ENCODE measurements at places on chromosomes 6 and 20.

GRCh38 chr20:15185322-15185721, 847.9 kb upstream of the FLRT3 start:
- DNase-seq, result no peak

DNA sequence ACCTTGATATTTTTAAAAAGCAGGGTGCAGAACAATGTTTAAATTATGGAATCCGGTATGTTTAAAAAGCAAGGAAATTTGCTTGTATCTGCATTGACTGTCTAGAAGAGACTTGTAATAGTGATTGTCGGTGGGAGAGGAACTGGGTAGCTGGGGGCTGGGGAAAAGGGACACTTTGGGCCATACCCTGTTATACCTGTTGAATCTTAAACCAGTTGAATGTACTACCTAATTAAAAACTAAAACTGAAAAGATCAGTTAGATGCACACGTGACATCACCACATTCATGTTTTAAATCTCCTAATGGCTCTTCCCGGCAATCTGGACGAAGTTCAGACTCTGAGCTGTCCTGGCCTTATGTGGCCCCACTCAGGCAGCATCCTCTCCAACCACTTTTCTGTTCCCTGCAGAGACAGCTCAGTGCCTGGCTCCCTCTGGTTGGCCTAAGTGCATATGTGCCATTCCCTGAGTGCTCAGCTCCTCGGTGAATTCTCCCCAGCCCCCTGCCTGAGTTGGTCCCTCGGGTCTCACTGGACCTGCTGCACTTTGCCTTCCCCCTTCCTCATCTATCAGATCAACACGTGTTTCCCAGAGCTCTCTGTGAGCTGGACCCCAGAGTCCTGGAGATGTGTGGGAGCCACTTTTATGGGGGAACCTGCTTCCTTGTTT, 36.3 kb downstream of the SLC52A3 start:
- no peak for DNase-seq

DNA sequence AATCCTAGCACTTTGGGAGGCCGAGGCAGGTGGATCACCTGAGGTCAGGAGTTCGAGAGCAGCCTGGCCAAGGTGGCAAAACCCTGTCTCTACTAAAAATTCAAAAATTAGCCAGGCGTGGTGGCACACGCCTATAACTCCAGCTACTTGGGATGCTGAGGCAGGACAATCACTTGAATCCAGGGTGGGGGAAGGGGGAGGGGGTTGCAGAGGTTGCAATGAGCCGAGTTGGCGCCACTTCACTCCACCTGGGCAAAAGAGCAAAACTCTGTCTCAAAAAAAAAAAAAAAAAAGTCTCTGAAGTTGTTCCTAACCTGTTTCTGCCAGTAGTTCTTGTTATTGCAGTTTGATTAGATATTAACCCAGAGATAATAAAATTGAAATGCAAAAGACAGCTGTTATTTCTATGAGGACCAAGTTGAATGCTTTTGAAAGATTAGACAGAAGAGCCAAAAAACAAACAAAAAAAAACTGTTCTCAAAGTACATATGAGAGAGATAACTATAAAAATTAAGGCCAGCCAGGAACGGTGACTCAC, 22.6 kb downstream of the PIGU start:
- DNase-seq, result no peak

- DNase-seq, result no peak
These were observed 47.7 kb downstream of the CTNNBL1 start for GRCh38 chr20:37741570-37741969.

DNA sequence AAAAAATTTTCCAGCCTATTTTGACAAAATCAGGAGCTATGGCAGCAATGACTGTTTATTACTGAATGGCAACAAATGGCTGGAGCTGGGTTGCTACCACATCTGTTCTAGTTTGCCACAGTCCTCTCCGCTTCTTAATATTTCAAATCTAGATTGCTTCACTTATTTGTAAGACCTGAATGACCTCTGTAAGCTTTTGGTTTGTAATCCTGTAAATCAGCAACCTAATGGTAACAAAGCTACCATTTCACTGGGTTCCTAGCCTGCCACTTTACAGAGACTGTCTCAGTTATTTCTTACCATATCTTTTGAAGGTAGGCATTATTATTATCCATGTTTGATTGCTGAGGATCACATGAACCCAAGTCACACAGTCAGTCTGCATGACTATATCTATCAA, 15.4 kb downstream of the ZNFX1 start:
- DNase-seq, result no peak

GRCh38 chr6:388202-388903, 3.2 kb upstream of the IRF4 start:
- no peak for DNase-seq

- no peak for DNase-seq
These were observed 47.2 kb upstream of the FLRT3 start for GRCh38 chr20:14384416-14385175.

- DNase-seq, result no peak
These were observed 121.0 kb downstream of the BCAS1 start for GRCh38 chr20:53949319-53949839.

DNA sequence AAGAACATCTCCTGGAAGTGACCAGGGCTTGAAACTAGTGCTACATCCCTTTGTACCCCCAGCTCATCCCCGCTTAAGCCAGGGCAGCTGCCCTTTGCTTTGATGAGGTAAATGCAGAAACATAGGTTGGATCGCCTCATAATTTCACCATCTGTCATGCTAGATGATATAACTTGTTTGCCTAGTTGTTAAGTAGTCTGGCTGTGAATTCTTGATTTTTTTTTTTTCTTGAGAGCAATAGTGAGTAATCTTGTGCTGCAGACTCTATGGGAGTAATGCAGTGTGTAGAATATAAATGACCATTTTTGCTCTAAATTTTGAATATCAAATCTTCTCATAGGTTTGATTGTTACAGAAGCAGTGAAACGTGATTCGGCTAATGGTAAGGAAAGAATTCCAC, 4.1 kb downstream of the TRDN start:
- DNase-seq, result no peak

DNA sequence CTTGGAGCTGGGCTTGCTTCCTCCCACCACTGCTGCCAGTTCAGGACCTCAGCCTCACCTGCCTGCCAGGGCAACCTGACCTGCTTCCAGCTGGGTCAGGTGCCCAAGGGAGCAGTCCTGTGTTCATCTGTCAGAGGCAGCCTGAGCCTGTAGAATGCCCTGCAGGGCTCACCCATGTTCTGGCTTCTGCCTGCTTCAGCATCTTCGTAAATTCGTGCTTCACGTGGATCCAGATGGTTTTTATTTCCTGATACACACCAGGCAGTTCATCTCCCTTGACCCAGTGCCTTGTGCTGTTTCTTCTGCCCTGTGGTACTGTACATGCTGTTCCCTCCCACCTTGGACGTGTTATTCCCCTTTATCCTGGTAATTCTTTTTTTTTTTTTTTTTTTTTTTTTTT, 50.2 kb downstream of the ARID1B start:
- DNase-seq, result no peak

DNA sequence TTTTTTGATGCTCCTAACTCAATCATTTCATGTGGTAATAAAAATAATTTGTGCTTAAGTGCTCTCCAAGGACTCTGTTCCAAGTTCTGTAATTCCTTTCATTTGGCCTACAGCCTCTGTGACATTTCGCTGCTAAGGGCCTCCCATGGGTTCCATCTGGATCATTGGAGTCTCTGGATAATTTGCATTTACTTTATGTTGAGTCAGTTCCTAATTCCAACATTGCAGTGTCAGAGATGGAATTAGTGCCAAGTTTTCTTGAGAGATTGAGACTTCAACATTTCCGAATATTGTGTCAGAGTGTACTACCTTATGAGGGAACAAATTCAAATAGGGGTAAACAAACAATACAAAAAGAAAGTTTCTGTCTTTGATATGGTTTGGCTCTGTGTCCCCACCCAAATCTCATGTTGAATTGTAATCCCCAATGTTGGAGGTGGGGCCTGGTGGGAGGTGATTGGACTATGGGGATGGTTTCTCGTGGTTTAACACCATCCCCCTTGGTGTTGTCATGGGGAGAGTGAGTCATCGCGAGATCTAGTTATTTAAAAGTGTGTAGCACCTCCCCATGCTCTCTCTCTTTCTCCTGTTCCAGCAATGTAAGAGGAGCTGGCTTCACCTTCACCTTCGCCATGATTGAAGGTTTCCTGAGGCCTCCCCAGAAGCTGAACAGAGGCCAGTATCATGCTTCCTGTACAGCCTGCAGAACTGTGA, 244.1 kb upstream of the TBX18 start:
- no peak for DNase-seq

DNA sequence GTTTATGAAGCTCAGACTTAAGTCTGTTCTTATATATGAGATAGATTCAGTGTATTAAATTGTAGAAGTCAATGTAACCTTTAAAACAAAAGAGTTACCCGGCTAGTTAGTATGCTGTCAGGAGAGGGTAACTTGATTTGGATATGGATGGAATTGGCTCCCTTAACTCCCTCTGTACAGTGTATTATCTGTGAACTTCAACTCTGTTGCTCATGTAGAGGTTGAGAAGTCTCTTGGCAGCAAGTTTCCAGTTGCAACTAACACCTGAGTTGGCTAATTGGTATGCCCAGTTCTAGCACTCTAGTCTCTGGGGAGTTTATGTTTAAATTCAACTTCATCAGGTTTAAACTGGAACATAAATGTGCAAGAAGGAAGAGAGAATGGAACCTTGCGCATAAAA, 111.0 kb downstream of the NCOA3 start:
- no peak for DNase-seq

GRCh38 chr6:132490024-132490423, 22.9 kb downstream of the STX7 start:
- no peak for DNase-seq

DNA sequence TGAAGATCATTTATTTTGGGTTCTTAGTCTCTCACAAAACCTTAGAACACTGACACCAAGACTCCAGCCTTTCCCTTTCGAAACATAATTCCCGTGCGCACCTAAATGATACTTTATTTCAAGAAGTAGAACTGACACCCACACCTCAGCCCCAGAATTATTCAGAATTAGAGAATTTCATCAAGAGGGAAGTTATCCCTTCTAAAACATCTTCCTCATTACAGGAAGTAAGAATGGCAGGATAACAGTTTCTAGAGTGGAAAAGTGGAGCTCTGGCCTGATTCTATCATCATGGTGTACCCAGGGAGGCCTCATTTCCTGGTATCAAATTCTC, 1.4 kb upstream of the SRXN1 start:
- DNase-seq, result no peak

DNA sequence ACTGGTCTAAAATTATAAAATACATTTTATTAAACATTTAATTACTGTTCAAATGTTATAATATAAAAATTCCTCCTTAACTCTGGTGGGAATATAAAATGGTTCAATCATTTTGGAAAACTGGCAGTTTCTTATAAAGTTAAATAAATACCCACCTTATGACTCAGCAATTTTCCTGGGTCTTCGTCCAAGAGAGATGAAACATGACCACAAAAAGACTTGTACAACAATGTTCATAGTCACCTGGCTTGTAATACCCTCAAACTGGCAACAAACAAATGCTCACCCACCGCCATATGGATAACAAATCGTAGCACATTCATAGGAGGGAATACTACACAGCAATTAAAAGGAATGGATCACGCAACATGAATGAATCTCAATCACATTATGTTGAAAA, 66.0 kb upstream of the RIN2 start:
- no peak for DNase-seq

DNA sequence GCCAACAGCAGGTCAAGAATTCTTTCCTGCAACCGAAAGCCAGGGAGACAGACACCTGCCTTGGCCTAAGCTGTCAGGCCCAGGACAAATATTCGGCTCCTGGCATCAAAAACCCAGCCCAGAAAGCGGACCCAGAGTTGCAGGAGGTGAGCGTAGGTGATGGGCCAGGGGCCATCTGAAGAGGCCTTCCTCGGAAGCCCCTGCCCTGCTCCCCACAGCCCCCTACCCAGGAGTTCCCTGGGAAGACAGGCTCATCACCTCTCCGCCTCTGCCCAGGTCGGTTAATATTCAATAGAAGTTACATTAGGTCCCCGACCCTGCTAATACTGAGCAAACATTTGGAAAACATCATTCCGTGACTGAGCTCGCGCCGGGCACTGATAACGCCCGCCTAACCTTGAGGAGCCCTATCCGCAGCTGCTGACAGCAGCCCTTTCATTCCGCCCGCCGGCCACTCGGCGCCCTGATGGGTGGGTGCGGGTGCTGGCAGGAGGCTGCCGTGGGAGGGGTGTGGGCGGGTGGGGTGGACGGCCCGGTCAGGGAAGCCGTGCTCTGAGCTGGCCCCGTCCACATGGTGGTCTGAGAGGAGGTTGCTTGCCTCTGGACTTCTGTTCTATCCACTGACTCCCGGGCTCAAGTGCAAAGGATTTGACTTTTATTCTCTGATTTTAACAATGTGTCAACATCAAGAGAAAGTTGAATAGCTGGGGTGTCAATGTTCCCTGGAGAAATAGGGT, 55.7 kb downstream of the HNF4A start:
- DNase-seq, result no peak

- no peak for DNase-seq
These were observed 21.1 kb downstream of the ELOVL2 start for GRCh38 chr6:11023032-11023431.

DNA sequence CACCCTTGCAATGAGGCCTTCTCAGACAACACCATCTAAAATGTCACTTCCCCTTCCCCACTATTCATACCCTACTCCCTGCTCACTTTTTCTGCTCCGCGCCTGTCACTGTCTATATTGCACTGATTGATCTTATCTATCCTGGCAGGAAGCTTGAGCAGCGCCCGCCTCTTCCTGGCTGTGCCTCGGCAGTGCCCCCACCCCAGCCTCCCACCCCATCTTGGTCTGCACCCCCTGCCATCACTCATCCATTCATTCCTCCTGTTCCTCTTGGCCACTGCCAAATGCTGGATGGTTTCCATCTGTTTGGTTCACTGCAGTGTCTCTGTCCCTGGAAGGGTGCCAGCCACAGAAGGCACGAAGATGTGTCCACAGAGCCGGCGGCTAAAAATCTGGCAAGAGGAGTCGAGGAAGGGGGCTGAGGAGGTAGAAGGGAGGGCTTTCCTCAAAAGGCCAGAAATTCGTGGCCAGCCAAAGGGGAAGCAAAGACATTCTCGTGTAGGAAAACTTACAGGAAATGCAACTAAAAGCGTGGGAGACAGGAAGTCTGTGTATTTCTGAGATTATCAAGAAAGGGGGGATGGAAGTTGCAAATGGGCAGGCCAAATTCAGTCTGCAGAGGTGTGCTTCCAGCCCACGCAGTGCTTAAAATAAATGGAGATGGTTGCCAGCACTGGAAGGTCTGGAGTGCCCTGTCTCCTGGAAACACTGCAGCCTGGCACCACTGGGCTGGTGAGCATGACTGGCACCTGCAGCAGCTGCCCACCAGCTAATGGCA, 27.6 kb downstream of the SYNJ2 start:
- DNase-seq, result peak; percentile 78

GRCh38 chr20:32831982-32832381, 12.2 kb downstream of the MAPRE1 start:
- no peak for DNase-seq

GRCh38 chr6:27505209-27506027, 32.5 kb upstream of the ZNF184 start:
- no peak for DNase-seq

GRCh38 chr6:145142958-145143357, 592.4 kb downstream of the EPM2A start:
- DNase-seq, result no peak

Data from right forelimb (tissue), 1 donor.